ENCODE measurements at places on chromosomes 4 and X.

DNA sequence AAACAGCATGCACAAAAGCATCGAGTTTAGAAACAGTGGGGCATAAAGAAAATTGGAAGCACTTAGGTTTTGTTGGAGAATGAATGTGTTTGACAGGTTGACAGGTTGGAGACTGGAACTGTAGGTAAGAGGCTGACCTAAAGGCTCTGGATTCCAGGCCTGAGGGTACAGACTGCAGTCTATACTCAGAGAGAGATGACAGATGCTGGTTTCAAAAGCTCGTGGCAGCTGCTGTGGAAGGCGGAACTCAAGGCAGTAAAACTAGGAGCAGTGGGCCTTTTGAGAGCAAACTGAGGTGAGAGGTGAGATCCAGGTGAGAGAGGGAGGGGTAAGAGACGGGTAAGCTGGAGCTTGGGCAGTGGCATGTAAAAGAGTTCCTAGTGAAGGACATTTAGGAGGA, 415.2 kb downstream of the TRIML1 start:
- no peak for DNase-seq

GRCh38 chr4:76772498-76773106, 125.3 kb downstream of the SOWAHB start:
- DNase-seq: no peak

- no peak for DNase-seq
Observed at GRCh38 chr4:86506591-86506990, 87.5 kb upstream of the PTPN13 start.

GRCh38 chr4:78737035-78737434, 39.1 kb upstream of the BMP2K start:
- no peak for DNase-seq

GRCh38 chrX:55663584-55663983, 40.4 kb downstream of the FOXR2 start:
- no peak for DNase-seq

- no peak for DNase-seq
Observed at GRCh38 chrX:94435799-94436198, 761.8 kb downstream of the FAM133A start.

- DNase-seq: no peak
Observed at GRCh38 chr4:162878096-162878495, 288.6 kb downstream of the NAF1 start.

- peak; percentile 91 for DNase-seq
Observed at GRCh38 chrX:131746491-131746968, 202.7 kb downstream of the OR13H1 start.

GRCh38 chr4:113153529-113154101, 104.2 kb downstream of the ANK2 start:
- DNase-seq: peak; percentile 79

DNA sequence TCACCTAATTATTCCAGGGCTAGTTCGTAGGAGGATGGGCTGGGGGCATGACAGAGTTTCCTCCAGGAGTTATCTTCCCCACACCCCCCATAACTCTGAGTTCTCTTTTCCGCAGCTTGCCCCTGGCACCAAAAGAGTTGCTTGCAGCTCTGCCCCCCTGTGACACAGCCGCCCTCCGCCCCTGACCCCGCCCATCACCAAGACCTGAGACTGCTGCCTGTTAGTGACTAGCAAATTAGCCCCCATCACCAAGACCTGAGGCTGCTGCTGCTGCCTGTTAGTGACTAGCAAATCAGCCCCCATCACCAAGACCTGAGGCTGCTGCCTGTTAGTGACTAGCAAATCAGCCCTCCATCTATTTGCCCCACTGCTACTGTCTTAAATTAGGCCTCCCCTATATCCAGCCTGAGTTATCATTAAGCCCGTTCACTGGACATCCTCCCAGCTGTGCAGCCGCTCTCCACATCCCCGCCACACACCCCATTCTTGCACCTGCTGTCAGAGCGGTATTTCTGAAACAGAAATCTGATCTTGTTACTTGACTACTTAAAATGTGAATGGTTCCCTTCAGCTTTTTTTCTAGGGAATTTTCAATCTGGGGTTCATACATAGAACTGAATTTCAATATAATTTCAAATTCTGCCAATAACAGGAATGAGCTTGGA, 1.5 kb upstream of the PAPSS1 start:
- DNase-seq: no peak

GRCh38 chr4:8721621-8722020, 129.1 kb downstream of the CPZ start:
- no peak for DNase-seq

GRCh38 chr4:53855581-53856250, 208.7 kb downstream of the CHIC2 start:
- no peak for DNase-seq

- no peak for DNase-seq
Observed at GRCh38 chr4:121654738-121655137, 42.0 kb downstream of the ANXA5 start.

- no peak for DNase-seq
Observed at GRCh38 chr4:142264961-142265360, 581.1 kb downstream of the INPP4B start.

DNA sequence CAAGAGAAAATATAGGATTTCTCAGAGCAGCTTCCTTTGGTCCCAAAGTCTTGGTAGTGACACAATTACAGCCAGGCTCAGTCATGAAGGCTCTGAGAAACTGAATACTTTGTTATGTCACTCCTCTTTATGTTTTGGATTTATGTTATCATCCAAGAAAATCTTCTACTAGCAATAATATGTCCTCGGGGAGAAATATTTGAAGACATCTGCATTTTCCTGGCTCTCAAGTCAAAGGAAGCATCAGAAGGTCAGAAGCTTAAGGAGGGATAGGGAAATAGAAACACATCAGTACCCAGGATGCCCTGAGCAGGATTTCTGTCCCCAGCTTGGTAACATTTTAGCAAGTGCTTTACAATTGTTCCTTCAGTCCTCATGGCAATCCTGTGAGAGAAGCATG, 54.0 kb downstream of the C4orf33 start:
- DNase-seq: no peak

GRCh38 chrX:132271311-132271778, 52.1 kb upstream of the RAP2C start:
- no peak for DNase-seq

- DNase-seq: no peak
Observed at GRCh38 chrX:74371425-74372222, 49.7 kb upstream of the SLC16A2 start.

DNA sequence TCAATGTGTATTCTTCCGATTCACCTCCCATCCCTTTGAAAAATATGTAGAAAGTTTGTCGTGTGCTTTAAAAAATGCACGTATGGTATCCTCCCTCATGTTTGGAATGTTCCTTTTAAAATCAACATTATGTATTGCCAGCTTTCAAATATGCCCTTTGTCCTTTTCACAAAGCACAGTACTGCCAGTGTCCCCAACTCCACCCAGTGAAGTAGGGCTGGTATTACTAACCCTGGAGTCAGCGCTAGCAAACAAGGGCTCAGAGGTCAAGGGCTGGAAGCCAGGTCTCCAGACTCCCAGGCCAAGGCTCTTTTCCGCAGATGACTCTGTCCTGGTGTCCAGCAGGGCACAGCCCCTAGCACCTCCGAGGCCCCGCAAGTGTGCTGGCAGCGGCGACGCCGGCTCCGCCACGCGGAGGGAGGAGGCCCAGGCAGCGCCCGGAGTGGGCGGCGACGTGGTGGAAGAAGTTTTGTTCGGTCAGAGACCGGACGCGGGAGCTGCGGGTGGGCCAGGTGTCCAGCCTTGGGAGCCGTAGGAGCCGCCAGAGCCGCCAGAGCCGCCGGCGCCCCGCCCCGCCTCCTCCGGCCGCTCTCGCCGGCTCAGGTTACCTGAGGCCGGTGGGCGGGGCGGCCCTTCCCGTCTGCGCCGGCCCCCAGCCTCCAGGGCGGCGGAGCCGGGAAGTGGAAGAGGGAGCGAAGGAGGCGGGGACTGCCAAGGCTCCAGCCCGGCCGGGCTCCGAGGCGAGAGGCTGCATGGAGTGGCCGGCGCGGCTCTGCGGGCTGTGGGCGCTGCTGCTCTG, at the start of gene IL13RA1:
TSS of gene IL13RA1 (plus strand) at position 720 of the 799 bp plus-strand sequence. CDS start at position 753, 33 bp downstream.
- peak; percentile 81 for DNase-seq

- no peak for DNase-seq
Observed at GRCh38 chr4:80434238-80434637, 98.7 kb downstream of the CFAP299 start.

DNA sequence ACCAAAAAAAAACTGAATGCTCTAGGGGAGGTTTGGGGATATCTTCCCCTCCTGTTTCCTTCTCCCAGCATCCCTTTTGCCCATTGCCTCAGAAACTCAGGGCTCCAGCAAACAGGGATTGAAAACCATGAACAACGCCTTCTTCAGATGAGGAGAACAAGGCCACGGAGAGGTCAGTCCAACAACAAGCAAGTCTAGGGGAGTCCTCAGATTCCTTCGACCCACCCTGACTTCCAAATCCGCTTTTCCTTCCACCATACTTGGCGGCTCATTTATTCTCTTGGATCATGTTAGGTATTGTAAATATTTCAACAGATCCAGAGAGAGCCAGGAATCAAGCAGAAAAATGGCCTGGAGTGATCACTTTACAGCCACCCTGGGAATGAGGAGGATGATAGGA, 21.9 kb downstream of the REELD1 start:
- no peak for DNase-seq

DNA sequence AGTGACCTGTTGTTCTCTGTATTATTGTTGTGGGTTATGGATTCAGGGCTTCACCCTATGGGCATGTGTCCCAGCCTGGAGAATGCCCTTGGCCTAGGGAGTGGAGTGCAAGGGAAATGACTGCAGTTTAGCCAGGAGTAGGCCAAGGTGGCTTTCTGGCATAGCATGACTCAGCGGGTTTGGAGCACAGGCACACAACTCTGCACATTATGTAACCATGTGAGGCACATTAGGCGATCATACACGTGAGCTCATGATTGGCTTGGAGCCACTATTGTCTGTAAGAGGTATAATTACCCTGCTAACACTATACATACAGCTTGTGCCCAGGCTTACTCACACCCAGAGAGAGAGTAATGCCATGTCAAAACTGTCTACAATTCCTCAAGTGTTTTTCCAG, 35.1 kb upstream of the TACR3 start:
- DNase-seq: peak; percentile 0

Data from SK-MEL-5 (cell line).